ENCODE measurements at places on chromosomes 11 and 22.

DNA sequence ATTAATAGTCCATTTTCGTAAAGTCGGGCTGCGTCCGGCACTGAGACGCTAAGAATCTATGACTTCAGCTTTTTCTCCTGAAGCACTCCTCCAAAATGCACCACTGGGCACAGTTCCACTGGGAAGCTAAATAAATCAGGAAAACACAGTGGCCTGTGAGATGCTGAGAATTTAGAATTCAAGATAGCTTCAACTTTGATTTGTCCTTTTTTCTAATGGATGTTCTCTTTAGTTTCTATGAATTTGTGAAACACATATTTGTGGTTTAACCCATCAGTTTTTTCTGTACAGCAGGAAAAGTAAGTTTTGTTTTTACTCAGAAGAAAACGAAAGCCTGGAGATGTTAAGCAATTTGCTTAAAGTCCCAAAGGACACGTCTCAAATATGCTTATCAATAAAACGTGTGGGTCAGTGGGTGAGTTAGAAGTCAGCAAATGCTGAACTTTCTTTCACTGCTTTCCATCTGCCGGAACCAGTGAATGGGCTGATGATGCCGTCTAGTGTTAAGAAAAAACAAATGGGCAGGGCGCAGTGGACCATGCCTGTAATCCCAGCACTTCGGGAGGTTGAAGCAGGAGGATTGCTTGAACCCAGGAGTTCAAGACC is 40.7 kb upstream of the CLMP start:
- DNase-seq = no peak

- no peak for DNase-seq
These were observed 30.0 kb upstream of the PDE2A start for GRCh38 chr11:72704028-72704782.

GRCh38 chr11:2888266-2888968 is 2.8 kb upstream of the CDKN1C start:
- DNase-seq = peak; percentile 42

- no peak for DNase-seq
These were observed 2.3 kb upstream of the MTNR1B start for GRCh38 chr11:92967178-92967577.

- DNase-seq = no peak
These were observed 88.2 kb upstream of the DDI1 start for GRCh38 chr11:103948187-103948763.

DNA sequence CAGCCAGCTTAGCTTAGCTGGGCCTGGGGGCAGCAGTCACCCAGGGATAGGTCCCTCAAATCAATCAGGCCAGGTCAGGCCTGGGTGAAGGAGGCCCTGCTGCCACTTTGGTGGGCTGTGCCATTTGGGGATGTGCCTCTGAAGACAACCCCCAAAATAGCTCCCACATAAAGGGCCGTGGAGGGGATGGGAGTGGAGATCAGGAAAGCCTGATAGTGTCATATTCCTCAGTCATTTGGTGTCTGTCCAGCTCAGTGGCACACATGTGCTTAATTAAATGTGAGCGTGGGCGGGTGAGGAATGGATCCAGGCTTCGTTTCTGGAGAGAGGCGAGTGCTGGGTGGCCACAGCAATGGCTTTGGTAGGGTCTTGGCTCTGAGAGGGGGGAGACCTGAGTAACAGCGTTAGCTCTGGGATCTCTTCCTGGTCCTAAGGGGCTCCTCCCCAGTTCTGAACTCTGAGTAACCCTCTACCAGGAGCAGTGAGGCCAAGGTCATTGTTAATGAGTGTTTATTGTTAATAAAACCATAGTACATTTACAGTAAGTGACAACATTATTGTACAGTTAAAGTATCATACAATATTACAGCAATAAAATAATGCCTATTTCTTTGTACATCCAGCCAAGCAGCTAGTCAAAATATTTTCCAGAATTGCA is 45.2 kb downstream of the NAT10 start:
- no peak for DNase-seq

GRCh38 chr11:76140912-76141574 is 65.3 kb downstream of the WNT11 start:
- DNase-seq = no peak

- DNase-seq = no peak
These were observed 237.6 kb upstream of the CCDC179 start for GRCh38 chr11:23097891-23098290.

GRCh38 chr11:82676483-82677094 is 57.1 kb downstream of the FAM181B start:
- no peak for DNase-seq

DNA sequence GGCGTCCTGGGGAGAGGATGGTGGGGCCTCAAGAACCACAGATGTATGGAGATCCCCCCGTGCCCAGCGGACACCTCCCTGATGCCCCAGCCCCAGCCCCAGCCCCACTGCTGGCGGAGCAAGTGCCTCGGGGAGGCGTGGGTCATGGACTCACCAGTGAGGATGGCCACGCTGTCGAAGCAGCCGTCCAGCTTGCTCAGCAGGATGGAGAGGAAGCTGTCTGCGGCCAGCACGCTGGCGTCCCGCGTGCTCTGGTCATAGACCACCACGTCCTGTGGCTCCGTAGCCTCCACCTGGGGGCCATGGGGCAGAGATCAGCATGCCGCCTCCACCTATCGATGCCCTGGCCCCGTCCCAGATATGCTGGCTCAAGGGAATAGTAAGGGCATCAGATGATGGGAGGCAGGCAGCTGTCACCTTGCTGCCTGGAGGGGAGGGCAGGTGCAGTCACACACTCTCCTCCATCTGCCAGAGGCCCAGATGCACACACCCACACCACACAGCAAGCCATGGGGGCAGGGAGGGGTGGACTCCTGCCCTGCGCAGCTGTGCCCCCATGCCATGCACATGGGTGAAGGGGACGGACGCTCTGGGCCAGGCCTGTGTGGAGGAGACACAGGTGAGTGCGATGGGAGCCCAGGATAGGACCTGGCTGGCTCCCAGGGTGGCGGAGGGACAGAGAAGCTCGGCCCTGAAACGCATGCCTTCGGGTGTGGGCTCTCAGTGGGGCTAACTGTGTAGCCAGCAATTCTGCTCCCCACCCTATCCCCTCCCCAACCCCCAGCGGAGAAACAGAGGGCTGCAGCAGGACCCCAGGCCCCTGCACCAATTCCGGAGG is 8.2 kb downstream of the DUSP8 start:
- no peak for DNase-seq

GRCh38 chr11:10640308-10640707 is 53.2 kb downstream of the IRAG1 start:
- no peak for DNase-seq
